ENCODE measurements at places on chromosomes 16 and 17.

DNA sequence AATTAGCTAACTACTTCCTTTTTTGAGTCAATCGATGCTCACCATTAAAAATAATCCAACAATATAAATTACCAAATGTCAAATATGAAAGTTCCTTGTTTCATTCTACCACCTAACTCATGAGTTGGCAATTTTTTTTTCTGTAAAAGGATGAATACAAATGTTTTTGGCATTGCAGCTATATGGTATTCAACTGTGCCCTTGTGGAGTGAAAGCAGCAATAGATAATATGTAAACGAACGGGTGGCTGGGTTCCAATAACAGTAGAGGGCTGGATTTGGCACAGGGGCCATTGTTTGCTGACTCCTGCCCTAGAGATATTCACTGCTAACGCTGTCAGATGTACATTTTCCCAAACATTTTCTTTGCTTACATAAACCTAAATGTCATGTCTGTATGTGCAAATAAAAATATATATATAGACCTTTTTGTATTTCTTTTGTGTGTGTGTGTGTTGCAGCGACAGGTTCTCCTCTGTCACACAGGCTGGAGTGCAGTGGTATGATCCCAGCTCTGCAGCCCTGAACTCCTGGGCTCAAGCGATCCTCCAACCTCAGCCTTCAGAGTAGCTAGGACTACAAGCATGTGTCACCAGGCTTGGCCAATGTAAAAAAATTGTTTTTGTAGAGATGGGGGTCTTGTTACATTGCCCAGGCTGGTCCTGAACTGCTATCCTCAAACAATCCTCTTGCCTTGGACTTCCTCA, 73.9 kb downstream of the RPGRIP1L start:
- DNase-seq = no peak

- no peak for DNase-seq
These were observed 7.6 kb downstream of the RCVRN start for GRCh38 chr17:9897372-9897968.

- DNase-seq = no peak
These were observed 3.3 kb upstream of the VPS4A start for GRCh38 chr16:69307856-69308255.

DNA sequence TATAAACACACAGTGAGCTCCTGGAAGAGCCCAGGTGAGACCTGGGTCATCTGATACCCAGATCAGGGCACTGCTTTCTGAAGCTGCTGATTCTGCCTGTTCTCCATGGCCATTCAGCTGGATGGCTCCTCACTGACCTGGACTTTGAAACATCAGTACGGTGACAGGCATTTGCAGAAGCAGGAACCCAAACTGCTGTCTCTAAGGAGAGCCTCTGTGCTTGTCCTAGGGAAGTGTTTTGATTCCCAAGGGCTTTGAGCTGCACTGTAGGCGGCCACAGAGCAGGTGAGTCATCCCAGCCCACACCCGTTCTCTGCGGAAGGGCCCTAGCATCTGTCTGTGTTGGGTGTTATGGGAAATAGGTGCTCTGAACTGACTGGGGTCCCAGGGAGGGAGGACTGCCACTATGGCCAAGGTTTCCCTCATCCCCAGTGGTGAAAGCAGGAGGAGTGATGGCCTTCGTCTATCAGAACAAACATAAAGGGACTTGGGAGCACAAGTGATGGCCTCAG, 60.7 kb upstream of the ADCY9 start:
- DNase-seq = peak; percentile 43

DNA sequence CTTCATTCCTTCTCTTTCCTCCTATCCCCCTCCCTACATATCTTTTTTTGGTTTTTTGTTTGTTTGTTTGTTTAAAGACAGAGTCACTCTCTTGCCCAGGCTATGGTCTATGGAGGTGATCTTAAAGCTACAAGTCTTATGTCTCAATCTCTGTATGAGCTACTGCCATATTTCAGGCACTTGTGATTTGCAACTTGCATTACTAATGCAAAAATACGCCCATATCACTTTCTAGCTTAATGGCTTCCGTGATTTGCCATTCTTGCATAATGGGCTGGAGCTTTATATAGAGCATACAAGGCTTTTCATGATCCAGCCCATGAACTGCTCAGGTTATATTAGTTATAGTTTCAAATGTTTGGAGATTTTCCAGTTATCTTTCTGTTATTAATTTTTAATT, 7.5 kb downstream of the CFAP97D1 start:
- no peak for DNase-seq

DNA sequence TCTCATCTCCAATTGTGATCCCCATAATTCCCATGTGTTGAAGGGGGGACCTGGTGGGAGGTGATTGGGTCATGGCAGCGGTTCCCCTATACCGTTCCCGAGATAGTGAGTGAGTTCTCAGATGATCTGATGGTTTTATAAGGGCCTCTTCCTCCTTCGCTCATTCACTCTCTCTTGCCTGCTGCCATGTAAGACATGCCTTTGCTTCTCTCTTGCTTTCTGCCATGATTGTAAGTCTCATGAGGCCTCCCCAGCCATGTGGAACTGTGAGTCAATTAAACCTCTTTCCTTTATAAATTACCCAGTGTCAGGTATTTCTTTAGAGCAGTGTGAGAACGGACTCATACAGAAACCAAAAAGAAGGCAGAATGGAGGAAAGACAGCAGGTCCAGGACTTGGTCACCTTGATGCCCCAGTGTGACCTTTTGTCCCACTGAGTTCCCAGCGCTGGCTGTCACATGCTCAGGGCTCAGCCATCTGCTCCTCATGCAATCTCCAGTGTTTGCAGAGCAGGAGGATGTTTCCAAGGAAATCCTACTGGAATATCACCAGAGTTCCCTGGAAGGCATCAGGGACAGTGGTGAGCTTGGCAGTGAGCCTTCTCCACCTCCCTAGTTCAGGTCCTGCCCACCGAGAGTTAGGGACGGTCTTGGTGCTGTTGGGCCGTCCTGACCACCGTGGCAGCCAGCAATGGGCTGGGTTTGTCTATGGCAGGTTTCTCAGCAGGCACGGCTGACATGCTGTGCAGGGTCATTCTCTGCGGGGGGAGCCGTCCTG, 96.7 kb downstream of the SEC14L1 start:
- DNase-seq = no peak

DNA sequence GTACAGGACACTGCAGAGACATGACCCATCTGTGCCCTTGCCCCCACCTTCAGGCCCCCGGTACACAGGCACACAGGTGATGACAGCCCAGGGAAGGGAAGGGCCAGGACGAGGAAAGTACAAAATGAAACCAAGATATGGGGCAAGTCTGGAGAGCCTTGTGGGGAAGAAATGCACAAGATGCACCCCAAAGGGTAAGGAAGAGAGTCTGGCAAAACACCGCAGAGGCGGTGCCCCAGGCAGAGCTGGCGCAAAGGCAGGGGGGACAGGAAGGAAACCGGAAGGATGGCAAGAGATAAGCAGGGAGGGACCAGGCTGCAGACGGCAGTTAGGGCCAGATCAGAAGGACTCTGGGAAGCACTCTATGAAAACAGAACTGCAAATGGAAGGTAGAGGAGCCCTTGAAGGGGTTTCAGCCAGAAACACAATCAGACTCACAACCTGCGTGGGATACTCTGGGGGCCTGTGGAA, 81.4 kb downstream of the SLC39A11 start:
- DNase-seq = no peak

GRCh38 chr16:580946-581498, 8.8 kb upstream of the RAB40C start:
- no peak for DNase-seq

GRCh38 chr16:72937360-72937759, 110.6 kb downstream of the ZFHX3 start:
- no peak for DNase-seq

- DNase-seq = no peak
These were observed 261.0 kb downstream of the SOX9 start for GRCh38 chr17:72381597-72382397.

DNA sequence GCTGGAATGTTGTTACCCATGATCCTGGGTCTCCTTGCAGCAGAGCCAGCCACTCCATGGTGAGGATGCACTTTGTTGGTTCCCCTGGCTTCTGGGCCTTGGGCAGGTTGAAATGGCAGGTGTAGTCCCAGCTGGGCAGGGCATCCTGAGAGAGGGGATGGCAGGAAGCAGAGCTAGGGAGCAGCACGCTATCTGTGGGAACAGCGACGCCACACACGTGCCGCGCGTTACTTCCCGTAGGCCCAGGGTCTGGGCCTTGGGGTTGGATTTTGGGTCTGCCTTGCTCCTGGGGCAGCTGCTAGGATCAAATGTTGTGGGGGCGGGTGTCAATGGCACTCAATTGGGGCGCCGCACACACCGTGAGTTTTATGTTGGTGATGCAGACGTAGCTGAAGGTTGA, 368.0 kb downstream of the CPPED1 start:
- DNase-seq = no peak

DNA sequence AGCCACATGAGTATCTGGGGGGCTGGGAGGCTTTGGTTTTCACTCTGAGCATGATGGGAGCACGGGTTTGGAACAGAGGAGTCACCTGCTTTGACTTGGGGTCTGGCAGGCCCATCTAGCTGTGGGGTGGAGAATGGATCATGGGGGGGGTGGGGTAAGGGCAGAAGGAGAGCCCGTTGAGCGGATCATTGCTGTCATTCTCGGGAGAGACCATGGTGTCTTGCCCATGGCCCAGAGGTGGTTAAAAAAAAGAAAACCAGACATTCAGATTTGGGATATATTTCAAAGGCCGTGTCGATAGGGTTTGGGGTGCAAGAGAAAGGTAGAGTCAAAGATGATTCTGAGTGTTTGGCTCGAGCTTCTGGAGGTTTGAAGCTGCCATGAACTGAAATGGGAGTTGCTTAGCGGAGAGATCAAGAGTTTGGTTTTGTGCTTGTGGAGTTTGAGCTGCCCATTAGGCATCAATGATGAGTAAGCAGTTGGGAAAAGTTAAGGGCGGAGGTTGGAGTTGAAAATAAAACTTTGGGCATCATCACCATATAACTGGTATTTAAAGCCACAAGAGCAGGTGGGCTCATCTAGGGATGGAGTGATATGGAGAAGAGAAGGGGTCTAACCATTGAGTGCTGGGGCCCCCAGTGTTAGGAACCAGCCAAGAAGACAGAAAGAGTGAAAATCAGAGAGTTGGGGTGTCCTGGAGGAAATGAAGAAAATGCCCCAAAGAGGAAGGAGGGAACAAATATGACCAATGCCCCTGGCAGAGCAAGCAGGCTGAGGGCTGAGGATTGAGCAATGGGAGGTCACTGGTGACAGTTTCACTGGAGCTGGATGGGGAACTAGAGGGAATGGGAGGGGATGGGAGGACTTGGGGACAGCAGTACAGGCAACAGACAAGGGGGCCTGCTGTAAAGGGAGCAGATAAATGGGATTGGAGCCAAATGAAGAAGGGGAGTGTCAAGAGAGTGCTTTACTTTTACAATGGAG, 1.9 kb downstream of the NOD2 start:
- no peak for DNase-seq

DNA sequence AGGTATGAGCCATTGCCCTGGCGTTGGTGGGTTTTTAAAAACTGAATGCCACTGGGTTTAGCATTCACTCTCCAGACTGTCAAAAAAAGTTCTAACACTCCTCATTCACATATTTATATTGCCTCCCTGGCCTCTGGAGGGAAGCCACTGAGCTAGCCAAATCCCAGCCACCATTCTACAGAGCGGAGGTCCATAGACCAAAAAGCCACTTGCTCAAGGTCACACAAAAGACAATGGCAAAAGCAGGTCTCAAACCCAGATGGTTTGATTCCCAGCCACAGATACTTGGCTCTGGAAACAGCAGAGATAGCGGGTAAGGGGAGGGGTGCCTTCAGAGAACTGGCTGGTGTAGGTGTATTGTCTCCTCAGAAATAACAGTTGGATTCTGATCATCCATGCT, 18.0 kb upstream of the CDIPT start:
- DNase-seq = no peak

GRCh38 chr17:44198721-44199552, 747 bp downstream of the ATXN7L3 start:
- DNase-seq = peak; percentile 46

- DNase-seq = no peak
These were observed 6.8 kb downstream of the CCL7 start for GRCh38 chr17:34276826-34277225.

- no peak for DNase-seq
These were observed 4.2 kb downstream of the ENO3 start for GRCh38 chr17:4955091-4955490.

DNA sequence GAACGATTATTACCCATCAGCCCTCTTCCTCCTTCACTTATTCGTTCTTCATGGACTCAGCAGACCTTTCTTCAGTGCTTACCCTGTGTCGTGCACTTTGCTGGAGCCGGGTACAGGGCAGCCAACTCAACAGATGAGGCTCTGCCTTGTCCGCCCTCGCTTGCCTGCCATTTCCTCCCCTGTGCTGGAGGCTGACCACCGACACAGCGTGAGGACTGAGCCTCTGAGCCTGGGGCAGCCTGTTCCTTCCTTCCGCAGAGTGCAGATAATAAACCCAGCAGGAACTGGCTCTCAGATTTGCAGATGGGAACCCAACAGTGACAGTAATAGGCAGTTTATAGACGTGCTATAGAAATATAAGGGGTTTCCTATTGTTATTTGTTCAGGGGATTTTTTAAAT, 7.0 kb upstream of the SLC39A11 start:
- DNase-seq = no peak

DNA sequence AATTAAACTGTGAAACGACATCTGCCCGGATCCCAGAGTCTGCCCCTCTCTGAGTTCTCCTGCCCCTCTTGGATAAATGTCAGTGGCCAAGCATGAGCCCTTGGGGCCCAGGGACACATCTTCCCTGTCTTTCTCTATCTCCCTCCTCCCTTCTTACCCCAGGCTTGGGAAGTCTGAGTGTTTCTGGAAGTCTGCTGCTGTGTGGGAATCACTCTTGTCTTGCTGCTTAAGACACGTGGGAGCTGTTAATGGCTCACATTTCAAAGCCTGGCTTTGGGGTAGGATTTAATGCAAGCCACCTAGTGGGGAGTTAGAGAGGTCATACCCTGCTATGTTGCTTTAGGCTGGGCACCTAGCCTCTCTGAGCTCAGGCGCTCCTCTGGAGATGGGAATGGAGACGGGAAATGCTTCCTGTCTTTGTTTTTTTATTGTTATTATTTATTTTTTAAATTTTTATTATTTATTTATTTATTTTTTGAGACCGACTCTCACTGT, 218.5 kb upstream of the CIBAR2 start:
- peak; percentile 80 for DNase-seq

- DNase-seq = no peak
These were observed 200.1 kb downstream of the KCNJ2 start for GRCh38 chr17:70369391-70369790.

GRCh38 chr17:50056961-50057330, 1.0 kb downstream of the ITGA3 start:
- DNase-seq = peak; percentile 54
